ENCODE measurements at places on chromosomes 4 and X. TPM values are rescaled to one million over a fixed set of nuclear protein-coding genes. Genes with fewer than 3 reads are reported as not detected.

STATH gene
- not detected for total RNA-seq

- H3K4me3 ChIP-seq = no peak overlapping the region
- peaks cover 11% of the 10 kb centered on the region for H3K4me1 ChIP-seq
- H3K27me3 ChIP-seq = no peaks in the 10 kb centered on the region
- no peak overlapping the region for H3K27ac ChIP-seq
- DNase-seq = no peak
- H3K36me3 ChIP-seq = no peaks in the 10 kb centered on the region
Observed at GRCh38 chr4:38749336-38749735, 33.5 kb downstream of the TLR10 start.

GRCh38 chr4:87033902-87034301 is 99.1 kb downstream of the AFF1 start:
- no peak for DNase-seq
- H3K27ac ChIP-seq = no peak overlapping the region
- H3K27me3 ChIP-seq = no peaks in the 10 kb centered on the region
- H3K4me3 ChIP-seq = no peak overlapping the region

DOK7 gene
- total RNA-seq = 4.0 TPM

CFI gene
- 54.8 TPM for total RNA-seq

DNA sequence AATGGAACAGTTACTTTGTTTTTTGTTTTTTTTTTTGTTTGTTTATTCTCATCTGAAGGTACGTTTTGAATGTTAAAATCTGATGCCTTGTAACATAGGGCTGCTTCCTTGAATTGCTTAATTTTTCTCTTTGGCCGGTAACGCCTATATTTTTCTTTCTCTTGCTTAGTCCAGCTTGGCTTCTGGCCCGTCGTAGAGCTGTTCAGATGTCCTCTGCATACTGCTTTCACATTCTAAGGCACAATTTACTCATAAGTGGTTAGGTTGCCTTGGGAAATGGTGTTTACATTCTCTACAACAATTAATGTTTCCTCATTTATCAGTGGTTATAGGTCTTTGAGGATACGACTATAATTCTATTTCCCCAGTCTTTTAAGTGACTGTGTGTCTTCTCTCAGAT is 7.9 kb downstream of the NONO start:
- no peak overlapping the region for H3K4me3 ChIP-seq
- no peaks in the 10 kb centered on the region for H3K27me3 ChIP-seq
- peaks cover 63% of the 10 kb centered on the region for H3K36me3 ChIP-seq
- no peak overlapping the region for H3K27ac ChIP-seq

- H3K4me3 ChIP-seq = peak overlapping the region; percentile 48
- no peak overlapping the region for H3K27ac ChIP-seq
- no peaks in the 10 kb centered on the region for H3K4me1 ChIP-seq
- peaks cover 36% of the 10 kb centered on the region for H3K27me3 ChIP-seq
Observed at GRCh38 chrX:132957211-132958090, 978 bp downstream of the HS6ST2 start.

RNF212 gene
- 6.8 TPM for total RNA-seq

PF4V1 gene
- not detected for total RNA-seq

GRCh38 chrX:106987488-106987887 is 12.5 kb downstream of the MORC4 start:
- H3K4me3 ChIP-seq = no peak overlapping the region
- H3K36me3 ChIP-seq = no peaks in the 10 kb centered on the region
- H3K27me3 ChIP-seq = no peaks in the 10 kb centered on the region
- no peaks in the 10 kb centered on the region for H3K4me1 ChIP-seq
- H3K27ac ChIP-seq = no peak overlapping the region

DNA sequence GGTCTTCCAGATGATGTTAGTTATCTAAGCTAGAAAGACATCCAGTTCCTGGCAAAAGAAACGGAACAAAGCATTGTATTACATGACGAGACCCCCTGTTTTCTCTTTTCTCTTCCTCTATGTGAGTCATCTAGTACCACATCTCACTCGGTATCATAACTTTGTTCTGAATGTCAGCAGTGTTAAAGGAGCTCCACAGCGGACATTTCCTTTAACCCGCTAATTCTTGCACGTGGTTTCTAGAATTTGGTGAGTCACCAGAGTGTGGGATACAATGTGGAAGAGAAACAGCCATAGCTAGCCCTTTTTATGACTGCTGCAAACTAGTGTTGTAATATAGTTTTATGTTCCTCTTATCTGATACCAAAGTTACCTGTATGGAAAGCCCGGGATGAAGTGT is 243.7 kb downstream of the TENM3 start:
- no peaks in the 10 kb centered on the region for H3K4me1 ChIP-seq
- no peaks in the 10 kb centered on the region for H3K27me3 ChIP-seq
- no peaks in the 10 kb centered on the region for H3K36me3 ChIP-seq
- DNase-seq = no peak
- H3K27ac ChIP-seq = no peak overlapping the region
- no peak overlapping the region for H3K4me3 ChIP-seq

TREX2 gene
- total RNA-seq = 0.80 TPM

DNA sequence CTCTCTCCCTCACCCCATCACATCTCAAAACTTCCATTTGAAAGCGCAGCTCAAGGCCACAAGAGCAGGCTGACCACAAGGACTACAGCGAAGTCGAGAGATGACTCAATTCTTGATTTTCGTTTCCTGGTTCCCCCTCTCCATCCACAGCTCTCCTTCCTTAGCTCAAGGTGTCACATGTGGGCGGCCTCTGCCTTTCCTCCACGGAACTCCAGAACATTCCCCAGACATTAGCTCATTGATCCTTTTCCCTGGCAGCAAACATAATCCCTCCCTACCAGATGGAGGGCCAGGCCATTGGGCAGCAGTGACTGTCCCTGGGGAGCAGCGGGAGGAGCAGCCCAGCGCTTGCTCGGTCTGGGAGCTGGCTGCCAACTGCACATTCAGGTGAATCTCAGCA is 56.3 kb downstream of the CCDC149 start:
- no peak for DNase-seq
- no peaks in the 10 kb centered on the region for H3K27me3 ChIP-seq
- H3K27ac ChIP-seq = no peak overlapping the region
- no peak overlapping the region for H3K4me3 ChIP-seq

MAGEA6 gene
- total RNA-seq = not detected

DNA sequence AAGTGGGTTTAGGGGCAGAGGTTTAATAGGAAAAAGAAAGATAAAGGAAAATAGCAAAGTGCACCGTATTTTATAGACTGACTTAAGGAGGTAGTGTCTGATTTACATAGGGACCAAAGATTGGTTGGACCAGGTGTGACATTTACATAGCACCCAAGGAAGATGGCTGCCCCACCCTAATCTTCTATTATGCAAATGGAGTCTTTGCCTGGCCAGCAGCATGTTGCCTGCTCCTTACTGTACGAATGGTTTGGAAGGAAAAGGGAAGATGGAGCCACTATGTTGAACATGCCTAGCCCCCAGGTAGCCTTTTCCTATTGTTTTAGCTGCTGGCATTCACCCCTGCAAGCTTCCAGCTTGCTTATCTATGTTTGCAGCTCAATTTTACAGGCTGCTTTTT is 146.2 kb upstream of the PDE5A start:
- H3K27me3 ChIP-seq = no peaks in the 10 kb centered on the region
- no peaks in the 10 kb centered on the region for H3K4me1 ChIP-seq
- no peak overlapping the region for H3K27ac ChIP-seq
- no peak for DNase-seq

P2RY8 gene
- total RNA-seq = 3.0 TPM

ENPP6 gene
- 0.74 TPM for total RNA-seq

GRCh38 chr4:177855507-177856197 is 413.4 kb upstream of the AGA start:
- no peak overlapping the region for H3K4me3 ChIP-seq
- no peaks in the 10 kb centered on the region for H3K36me3 ChIP-seq
- H3K27ac ChIP-seq = no peak overlapping the region
- DNase-seq = no peak
- no peaks in the 10 kb centered on the region for H3K4me1 ChIP-seq
- no peaks in the 10 kb centered on the region for H3K27me3 ChIP-seq

FHIP1A gene
- total RNA-seq = 14.3 TPM

ADGRG4 gene
- total RNA-seq = 0.27 TPM

DNA sequence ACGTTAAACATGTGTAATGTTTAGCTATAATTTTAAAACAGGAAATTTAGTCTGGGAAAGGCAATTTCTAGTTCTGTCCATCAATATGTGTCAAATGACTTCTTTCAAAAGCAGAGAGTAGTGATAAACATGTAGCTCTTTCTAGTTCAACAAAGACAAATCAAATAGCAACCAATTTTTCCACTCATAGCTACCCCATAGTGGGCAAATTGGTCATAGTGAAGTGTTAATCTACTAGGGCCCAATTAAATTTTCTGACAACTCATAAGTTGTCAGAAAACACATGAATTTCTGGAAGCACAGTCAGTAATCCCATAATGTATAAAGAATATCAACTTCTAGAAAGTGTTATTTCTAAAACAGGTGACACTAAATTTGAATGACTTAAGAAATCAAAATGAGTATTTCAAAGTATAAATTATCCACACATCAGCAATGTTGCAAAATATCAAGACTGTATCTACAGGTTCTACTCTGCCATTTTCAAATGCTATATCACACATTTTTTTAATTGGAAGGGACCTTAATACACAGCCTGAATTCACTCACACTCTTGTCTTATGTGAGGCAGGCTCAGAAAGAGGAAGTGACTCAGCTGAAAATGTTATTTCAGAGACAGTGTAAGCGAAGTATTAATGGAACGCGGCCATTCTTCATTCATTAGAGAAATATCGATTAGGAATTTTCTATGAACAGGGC is 7.7 kb downstream of the OCIAD2 start:
- no peaks in the 10 kb centered on the region for H3K27me3 ChIP-seq
- no peak overlapping the region for H3K4me3 ChIP-seq
- H3K27ac ChIP-seq = no peak overlapping the region
- DNase-seq = no peak

DNA sequence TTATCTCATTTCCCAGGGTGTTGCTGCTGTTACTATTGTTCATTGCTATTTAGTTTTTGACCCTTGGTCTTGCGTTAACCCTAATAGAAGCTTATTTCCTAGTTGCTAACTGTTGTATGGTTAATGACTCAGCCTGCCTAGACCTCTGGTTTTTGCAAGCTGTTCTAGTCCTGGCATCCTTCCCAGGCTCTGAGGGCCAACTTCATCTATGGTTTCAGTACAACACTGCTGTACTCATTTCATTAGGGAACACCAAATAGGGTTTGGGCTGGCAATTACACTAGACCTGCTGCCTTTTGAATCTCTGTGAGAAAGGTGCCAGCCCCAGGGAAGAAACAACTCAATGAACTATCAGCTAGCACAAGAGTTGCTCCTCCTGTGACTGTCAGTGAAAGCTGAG is 59.6 kb downstream of the DCX start:
- DNase-seq = no peak
- no peak overlapping the region for H3K4me3 ChIP-seq
- H3K27ac ChIP-seq = no peak overlapping the region
- no peaks in the 10 kb centered on the region for H3K36me3 ChIP-seq
- no peaks in the 10 kb centered on the region for H3K27me3 ChIP-seq

NDNF gene
- total RNA-seq = 108 TPM

DNA sequence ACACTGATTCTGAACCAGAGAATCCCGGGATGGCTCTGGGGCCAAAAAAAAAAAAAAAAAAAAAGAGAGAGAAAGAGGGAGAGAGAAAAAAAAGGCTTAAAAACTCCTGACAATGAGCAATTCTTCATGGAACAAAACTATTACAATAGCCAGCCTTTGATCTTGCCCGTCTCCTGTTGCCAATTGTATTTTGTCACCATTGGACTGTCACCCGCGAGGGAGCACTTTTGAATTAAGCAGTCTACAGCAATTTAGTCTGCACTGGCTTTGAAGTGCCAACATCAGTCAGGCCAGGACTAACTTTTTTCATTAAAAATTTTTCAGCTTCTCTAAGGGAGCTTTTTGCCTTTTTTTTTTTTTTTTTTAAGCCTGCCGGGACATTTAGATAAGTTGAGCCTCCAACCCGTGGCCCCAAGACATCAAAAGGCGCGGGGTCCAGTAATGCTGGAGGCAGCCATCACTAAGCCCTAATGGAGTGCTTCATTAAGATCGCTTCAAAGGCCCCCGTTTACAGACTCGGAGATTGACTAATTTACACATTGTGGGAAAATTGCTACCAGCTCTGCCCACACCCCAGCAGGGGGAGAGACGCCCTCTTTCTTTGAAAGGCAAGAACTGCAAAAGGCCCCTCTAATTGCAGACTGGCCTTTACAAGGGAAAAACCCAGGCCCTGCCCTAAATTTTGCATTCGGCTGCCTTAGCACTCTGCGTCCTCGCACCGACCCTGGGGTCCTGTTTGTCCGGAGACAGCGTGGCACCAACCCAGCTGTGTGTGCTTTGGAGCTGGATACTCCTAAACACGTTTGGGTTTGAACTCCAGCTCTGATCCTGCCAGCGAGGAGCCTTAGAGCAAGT is 98.1 kb upstream of the MSX1 start:
- H3K4me3 ChIP-seq = no peak overlapping the region
- no peaks in the 10 kb centered on the region for H3K36me3 ChIP-seq
- peaks cover 3% of the 10 kb centered on the region for H3K27me3 ChIP-seq
- DNase-seq = no peak

GRCh38 chr4:2333916-2334644 is 72.2 kb upstream of the MXD4 start:
- H3K27ac ChIP-seq = no peak overlapping the region
- no peak for DNase-seq
- H3K36me3 ChIP-seq = peaks cover 7% of the 10 kb centered on the region
- peaks cover 9% of the 10 kb centered on the region for H3K4me1 ChIP-seq
- no peaks in the 10 kb centered on the region for H3K27me3 ChIP-seq
- no peak overlapping the region for H3K4me3 ChIP-seq

- H3K27ac ChIP-seq = no peak overlapping the region
- DNase-seq = no peak
- H3K4me3 ChIP-seq = no peak overlapping the region
Observed at GRCh38 chr4:85937507-85937906, 422.3 kb downstream of the MAPK10 start.

- H3K4me3 ChIP-seq = no peak overlapping the region
- no peak overlapping the region for H3K27ac ChIP-seq
- H3K27me3 ChIP-seq = no peaks in the 10 kb centered on the region
- DNase-seq = no peak
Observed at GRCh38 chr4:28948501-28948900, 1771.7 kb upstream of the PCDH7 start.

CLCN4 gene
- 13.8 TPM for total RNA-seq

ARR3 gene
- total RNA-seq = not detected

SMIM9 gene
- not detected for total RNA-seq
